ENCODE measurements at places on chromosomes 11 and 22.

- no peak for DNase-seq
Observed at GRCh38 chr11:120515186-120515723, 3.7 kb downstream of the GRIK4 start.

- peak; percentile 31 for DNase-seq
Observed at GRCh38 chr22:21937041-21937820, 15.4 kb downstream of the PPM1F start.

- DNase-seq, result peak; percentile 86
Observed at GRCh38 chr11:75365711-75366181, 14.3 kb upstream of the ARRB1 start.

DNA sequence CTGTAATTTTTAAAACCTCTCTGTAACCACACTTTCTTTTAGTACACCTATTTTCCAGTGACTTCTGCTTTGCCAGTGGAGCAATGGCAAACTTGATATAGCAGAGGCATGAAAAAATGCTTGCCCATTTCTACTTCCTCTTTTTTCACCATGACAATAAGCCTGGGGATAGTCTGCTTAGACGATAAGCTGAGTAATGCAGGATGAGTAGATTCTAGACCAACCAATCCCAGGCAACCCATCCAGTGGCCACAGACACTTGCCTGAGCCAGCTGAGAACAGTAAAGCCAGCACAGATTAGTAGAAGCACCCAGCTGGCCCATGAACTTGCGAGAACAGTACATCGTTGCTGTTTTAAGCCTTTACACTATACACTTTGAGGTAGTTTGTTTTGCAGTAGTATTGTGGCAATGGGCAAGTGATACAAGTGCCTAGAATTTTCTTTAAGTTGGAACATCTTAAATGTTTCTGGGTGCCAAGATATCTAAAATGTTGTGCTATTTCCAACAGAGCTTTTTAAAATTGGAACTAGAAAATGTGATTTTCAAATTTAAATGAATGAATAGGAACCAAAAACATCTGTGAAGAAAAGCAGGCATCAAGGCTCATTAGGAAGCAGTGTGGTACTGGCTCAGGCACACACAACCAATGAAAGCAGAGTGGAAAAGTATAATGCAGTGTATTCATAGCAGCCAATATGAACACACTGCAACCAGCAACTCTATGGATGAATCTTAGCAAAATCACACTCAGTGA, 37.7 kb downstream of the DDI1 start:
- DNase-seq, result peak; percentile 64

GRCh38 chr11:82754410-82754809, 20.7 kb upstream of the FAM181B start:
- DNase-seq, result no peak

- DNase-seq, result no peak
Observed at GRCh38 chr11:69704508-69705253, 859 bp upstream of the FGF19 start.

GRCh38 chr11:100403816-100404215, 283.3 kb upstream of the ARHGAP42 start:
- no peak for DNase-seq

DNA sequence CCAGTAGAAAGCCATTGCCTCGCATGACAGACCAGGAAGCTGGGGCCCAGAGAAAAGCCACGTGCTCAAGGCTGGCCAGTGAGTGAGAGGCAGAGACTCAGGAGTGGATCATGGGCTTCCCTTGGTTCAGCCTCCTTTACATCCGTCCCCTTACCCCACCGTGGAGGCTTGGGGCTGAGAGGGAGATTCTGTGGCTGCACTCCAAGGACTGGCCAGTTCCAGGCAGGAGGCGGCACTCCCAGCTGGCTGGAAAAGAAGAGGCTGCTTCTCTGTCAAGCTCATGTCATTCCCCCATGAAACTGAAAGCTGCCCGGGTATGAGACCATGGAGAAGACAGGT, 6.6 kb upstream of the ASCL2 start:
- DNase-seq, result no peak

GRCh38 chr11:35539781-35540281, 14.4 kb upstream of the PAMR1 start:
- peak; percentile 93 for DNase-seq

- no peak for DNase-seq
Observed at GRCh38 chr11:117816846-117817367, 7.6 kb downstream of the FXYD2 start.

GRCh38 chr11:105274631-105275030, 135.1 kb upstream of the CARD18 start:
- DNase-seq, result no peak

GRCh38 chr11:92770981-92771380, 198.5 kb upstream of the MTNR1B start:
- no peak for DNase-seq

DNA sequence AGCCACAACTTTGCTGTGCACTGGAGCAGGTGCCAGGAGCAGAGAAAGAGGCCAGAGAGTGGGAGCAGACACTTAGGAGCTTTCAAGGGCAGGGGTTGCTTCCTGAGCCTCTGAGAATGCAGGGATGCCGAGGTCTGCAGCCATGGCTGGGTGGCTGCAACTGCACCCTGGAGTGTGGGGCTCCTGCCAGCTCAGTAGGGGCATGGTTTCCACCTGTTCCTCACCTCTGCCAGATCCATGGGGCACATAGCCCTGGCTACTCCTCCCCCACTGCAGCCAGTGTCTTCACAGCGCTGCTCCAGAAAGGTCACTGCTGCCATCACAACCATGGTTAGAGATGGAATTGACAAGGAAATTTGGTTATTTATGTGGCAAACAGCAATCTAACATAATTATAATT, 404.8 kb downstream of the CNTN5 start:
- no peak for DNase-seq

DNA sequence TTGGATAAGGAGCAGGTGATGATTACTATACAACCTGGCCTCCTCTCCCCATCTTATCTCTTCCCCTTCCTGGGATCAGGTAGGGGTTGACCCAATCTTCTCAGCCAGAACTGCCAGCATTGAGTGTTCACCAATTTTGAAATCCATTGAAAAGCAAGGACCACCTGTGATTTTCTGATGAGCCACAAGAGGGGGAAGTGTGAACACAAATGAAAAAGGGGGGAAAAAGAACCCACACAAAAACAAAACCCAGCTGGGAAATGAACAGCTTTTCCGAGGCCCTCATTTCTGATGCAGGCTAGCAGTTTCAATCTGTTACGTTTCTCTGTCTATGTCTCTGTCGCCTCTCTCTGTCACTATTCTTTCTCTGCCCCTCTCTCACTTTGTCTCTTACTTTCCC, 161.9 kb downstream of the INSC start:
- DNase-seq, result peak; percentile 7

DNA sequence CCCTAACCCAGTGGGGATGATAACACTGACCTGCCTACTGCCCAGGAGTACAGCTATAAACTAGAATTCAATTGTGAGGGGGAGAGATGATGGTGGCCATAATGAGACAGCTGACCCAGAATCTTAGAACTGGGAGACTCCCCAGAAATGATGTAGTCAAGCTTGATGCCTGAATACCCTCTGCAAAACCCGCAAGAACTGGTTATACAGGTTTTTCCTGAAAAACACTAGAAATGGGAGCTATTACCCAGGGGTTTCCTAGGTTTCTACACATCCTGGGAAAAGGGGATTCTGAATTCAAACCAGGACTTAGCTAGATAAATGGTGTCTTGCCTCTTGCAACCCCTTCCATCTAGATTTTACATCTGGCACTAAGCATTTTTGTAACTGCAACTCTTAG, 113.8 kb upstream of the NARS2 start:
- no peak for DNase-seq

GRCh38 chr11:75656044-75656727, 12.7 kb downstream of the MAP6 start:
- DNase-seq, result no peak

Measured in fibroblast of mammary gland (primary cell).